NCI-H2171 (cell line): ENCODE measurements at places on chromosomes 4 and X.

- no peak for DNase-seq
Measured at GRCh38 chrX:116379854-116380253, 56.6 kb upstream of the SLC6A14 start.

GRCh38 chr4:56450342-56450741 is 14.3 kb downstream of the PAICS start:
- no peak for DNase-seq

DNA sequence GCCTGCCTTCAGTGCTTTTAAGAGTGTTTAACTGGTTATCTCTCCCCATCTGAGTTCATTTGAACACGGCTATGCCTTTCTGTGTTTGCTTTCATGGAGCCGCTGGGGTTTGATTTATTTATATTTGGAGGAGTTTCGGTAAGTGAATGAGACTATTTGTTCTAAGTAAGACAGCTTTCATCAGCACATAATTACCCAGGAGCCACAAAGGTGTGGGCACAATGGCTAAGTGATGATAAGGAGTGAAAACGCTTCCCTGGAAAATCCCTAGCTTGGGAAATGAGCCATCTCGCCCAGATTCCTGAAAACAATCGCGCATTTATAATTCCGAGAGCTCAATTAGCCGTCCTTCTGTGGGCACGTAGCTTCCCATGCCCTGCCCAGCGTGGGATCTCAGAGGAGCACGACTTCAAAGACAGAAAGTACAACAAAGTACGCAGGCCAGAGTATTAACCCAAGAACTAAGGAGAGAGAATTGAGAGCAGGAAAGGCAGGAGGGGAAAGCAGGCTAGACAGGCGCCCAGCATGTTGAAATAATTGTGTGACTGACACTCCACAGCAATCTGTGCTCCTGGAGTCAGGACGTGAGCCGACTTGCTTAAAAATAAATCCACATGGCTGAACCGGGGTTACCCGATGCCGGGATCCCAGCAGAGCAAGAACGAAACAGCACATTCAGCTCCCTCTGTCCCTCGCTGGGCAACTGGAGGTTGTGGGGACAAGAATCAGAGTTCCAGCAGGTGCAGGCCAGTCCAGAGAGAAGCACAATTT is 99.0 kb downstream of the DHRSX start:
- no peak for DNase-seq

GRCh38 chr4:165060938-165061337 is 7.3 kb downstream of the TRIM75 start:
- no peak for DNase-seq

GRCh38 chr4:185120631-185120946 is 22.5 kb upstream of the SLC25A4 start:
- DNase-seq, result no peak

DNA sequence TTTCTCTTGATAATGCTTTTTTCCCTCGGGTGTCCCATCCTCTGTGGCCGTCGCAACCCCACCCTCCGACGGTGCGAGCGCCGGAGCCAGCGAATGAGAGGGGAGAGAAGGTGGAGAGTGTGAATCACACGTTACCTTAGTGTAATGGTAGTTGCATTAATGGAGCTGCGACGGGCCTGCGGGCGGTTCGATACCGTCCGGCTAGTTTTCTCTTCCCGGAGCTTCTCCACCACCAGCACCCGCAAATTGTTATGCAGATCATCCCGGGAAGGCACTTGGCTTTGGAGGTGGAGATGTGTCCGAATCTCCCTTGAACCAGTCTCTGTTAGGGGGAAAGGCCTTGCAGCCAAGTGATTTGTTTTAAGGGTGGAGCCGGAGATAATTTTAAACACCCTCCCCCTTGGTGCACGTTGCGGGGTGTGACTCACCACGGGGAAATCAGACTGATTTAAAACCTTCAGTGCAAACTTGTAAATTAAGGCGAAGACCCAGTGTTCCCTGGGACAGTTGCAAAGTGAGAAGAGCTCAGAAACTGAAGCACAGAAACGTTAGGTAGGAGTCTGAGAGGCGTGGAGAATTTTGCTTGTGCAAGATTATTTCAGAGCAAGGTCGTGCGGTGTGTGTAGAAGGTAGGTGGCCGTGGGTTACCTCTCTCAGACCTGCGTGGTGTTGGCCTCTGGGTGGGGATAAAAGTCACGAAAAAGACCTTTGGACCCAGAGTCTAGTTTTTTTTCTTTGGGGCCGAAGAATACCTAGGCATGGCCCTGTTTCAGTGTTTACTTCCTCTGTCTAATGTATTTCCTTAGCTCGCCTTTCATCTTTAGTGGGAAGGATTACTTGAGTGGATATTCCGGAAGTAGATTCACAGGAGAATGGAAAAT is 1.3 kb downstream of the AFF1 start:
- DNase-seq, result no peak

DNA sequence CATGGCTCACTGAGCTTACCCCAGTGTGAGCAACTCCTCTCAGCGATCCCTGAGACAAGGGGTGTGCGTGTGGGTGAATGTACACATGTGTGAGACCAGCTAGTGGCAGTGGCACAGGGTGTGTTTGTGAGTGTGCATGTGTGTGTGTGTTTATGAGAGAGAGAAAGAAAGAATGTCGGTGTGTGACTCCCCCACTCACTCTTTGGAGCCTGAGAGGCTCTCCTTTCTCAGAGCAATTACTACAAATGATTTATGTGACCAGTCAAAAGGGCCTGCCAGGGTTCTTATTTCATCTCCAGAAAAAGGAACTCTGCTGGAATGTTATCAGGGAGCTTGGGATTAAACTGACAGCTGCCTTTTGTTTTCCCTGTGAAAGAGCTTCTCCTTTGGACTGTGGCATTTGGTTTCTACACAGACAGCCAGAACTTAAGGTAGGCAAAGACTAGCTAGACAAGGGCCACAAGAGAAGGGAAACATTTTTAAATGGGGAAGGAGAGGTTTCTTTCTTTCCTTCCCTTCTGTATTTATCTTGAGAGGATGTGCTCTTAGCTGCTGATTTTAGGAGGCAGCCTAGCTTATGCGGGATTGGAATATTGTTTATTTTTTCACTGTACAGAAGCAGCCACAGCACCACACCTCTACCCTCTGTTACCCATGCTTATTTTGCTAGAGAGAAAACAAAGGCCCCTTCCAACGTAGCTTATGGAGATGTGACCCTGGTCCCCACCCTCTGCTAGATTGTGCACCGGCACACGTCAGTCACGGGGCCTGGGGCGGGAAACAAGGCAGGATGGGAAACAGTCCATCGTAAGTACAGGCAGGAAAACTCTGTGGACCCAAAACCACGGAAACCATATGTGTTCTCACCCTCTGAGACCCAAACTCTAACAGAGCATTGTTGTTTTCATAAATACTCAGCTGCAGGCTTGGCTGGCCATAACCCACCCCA is 143.5 kb downstream of the MGST2 start:
- DNase-seq, result no peak

GRCh38 chrX:7294483-7294882 is 146.5 kb upstream of the PUDP start:
- DNase-seq, result no peak

GRCh38 chrX:82765811-82766210 is 742.3 kb upstream of the POU3F4 start:
- no peak for DNase-seq

DNA sequence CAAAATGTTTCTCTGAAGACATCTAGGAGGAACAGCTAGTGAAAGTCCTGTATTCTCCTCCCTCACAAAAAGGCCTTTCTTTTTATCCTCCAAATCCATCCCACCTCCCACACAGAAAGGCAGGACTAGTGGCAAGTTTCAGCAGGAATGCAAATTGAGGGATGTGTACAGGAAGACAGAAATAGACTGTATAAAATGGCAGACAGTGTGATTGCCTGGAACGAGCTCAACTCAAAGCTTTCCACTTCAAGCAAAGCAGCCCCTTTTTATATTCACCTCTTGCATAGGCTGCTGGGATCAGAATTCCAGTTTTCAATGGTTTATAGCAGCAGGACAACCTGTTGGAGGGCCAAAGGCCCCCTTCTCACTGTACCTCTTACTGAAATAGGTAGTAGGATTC is 57.5 kb downstream of the DCX start:
- DNase-seq, result no peak

DNA sequence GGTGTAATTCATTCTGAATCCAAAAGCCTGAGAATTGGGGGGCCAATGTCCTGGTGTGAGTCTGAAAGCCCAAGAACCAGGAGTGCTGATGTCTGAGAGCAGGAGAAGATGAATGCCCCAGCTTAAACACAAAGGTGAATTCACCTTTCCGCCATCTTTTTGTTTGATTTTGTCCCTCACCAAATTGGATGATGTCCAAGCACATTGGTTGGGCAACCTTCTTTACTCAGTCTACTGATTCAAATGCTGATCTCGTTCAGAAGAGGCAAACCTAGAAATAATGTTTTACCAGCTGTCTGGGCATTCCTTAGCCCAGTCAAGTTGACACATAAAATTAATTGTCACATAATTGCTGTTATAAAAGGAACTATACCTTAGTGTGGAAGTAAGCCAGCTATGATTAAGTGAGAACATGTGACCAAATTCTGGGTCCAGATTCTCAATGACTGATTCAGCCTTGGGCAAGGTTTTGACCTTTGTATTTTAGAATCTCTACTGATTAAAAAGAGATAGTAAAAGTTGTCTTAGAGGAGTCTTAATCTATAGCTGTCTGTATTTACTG is 34.5 kb upstream of the SLC4A4 start:
- no peak for DNase-seq

DNA sequence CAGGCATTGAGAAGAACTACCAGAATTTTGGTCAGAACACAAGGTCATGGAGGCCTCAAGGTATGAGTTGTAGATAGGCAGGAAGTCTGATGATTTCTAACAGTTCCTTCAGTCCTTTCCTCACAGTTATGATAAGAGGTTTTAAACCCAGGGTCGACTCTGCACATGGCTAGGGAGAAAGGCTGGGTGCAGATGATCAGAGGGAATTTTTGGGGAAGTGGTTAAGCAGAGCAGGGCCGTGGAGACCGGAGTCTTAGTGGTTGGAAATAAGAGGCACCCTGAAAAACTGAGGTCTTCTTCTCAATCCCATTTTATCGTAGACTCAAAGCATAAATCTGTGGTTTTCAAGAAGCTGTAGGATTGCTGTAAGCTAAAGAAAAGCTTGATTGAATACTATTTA is 118.5 kb upstream of the ANK2 start:
- no peak for DNase-seq

GRCh38 chr4:111802191-111802590 is 343.1 kb upstream of the FAM241A start:
- DNase-seq, result no peak

GRCh38 chr4:53622739-53623151 is 31.5 kb upstream of the LNX1 start:
- DNase-seq, result no peak

GRCh38 chr4:152937336-152938236 is 1.5 kb downstream of the FHDC1 start:
- DNase-seq, result no peak

- no peak for DNase-seq
Measured at GRCh38 chr4:119894650-119895208, 171.9 kb downstream of the MAD2L1 start.

DNA sequence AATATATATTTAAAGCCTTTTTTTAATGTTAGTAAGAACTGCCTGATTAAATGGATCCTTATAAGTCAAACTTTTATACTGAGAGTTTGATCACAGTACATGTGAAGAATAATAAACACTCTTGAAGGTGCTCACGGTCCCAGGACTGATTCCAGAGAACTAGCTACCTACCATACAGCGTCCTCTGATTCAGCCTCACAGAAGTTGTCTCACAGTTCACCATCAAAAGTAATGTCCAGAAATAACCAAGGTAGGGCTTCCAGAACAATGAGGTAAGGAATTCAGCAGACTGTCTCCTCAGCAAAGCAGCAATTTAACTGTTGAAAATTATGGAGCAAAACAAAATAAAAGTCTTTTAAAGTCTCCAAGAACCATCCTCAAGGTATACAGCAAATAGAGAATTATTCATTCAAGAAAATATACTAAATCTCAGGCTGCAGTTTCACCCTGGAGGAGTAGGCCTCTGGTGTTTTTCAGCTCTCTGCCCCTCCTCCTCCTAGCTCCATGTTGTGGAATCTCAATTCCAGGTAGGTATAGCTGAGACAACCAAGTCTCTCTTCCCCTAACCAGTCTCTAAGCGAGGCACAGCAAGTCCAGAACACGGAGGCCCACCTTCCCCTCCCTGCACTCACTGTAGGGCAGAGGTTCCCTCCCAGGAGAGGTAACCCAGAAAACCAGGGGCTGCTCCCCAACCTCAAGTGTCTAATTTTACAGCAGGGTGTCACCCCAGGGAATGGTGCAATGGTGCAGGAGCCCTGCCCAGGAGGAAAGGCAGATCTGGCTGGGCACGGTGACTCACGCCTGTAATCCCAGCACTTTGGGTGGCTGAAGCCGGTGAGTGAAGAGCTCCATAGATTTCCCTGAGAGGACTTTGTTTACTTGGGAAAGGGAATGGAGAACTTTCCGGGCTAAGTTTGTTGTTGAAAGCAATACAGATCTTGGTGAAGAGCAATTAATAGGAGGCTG is 28.6 kb downstream of the FAM241A start:
- DNase-seq, result no peak

DNA sequence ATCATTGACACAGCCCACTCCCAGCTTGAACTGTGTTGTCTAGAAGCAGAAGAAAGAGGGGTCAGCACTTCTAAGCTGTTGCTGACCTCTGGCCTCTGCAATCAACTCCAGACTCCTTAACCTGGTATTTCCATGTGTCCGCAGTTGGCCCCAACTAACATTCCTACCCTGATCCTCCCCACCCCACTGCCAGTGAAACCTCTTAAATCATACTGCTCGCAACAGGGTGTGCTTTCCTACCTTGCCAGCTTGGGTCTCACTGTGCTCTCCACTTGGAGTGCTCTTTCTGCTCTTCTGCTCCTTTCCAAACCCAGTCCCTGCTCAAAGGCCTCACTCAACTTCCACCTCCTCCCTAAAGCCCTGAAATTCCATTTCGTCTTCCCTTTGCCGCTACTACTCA is 52.3 kb upstream of the RPS6KA3 start:
- no peak for DNase-seq

GRCh38 chrX:122115604-122116003 is 1068.2 kb downstream of the GLUD2 start:
- no peak for DNase-seq

- no peak for DNase-seq
Measured at GRCh38 chr4:162921178-162921785, 245.4 kb downstream of the NAF1 start.

GRCh38 chrX:119647552-119648420 is 41.6 kb upstream of the NKRF start:
- DNase-seq, result no peak

- no peak for DNase-seq
Measured at GRCh38 chr4:140255467-140255866, 101.5 kb upstream of the MAML3 start.
